ENCODE measurements at places on chromosomes 3 and 15.

GRCh38 chr3:64578797-64579196, 109.0 kb downstream of the ADAMTS9 start:
- no peak for DNase-seq

- DNase-seq, result no peak
Measured at GRCh38 chr15:80174017-80174746, 21.4 kb downstream of the FAH start.

DNA sequence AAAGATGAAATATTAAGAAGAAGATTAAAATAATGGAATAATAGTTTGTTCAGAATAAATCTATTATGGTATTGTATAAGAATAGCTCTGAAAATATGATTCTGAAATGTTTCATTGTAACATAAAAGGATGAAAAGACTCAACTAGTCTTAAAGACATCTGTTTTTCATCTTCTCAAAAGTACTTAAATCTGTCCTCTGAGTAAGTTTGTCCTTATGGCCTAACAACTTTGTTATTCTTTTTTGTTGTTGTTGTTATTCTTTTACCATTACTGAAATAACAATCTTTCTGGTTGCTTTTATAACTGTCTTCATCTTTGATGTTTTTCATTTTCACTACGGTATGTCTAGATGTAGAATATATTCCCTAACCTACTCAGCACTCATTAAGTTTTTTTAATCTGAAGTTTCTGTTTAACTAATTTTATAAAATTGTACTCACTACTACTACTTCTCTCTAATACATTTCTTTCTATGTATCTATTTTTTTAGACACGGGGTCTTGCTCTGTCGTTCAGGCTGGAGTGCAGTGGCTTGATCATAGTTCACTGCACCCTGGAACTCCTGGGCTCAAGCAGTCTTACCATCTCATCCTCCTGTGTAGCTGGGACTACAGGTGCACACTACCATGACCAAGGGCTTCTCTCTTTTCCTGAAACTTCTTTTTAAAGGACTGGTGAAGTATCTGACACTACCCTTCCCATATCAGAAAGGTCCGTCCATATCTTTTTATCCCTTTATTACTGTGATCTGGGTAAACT, 240.7 kb downstream of the PCCB start:
- no peak for DNase-seq

GRCh38 chr3:176632925-176633324, 564.4 kb downstream of the TBL1XR1 start:
- DNase-seq, result no peak

GRCh38 chr3:22113453-22113852, 362.4 kb upstream of the ZNF385D start:
- DNase-seq, result no peak

- DNase-seq, result no peak
Measured at GRCh38 chr3:151579571-151580270, 118.9 kb upstream of the IGSF10 start.

- no peak for DNase-seq
Measured at GRCh38 chr3:135155228-135155627, 360.2 kb downstream of the EPHB1 start.

- no peak for DNase-seq
Measured at GRCh38 chr3:30084316-30084715, 522.1 kb upstream of the TGFBR2 start.

GRCh38 chr3:183295211-183295610, 42.2 kb downstream of the B3GNT5 start:
- DNase-seq, result no peak

GRCh38 chr3:114803042-114803695, 343.9 kb downstream of the ZBTB20 start:
- no peak for DNase-seq

DNA sequence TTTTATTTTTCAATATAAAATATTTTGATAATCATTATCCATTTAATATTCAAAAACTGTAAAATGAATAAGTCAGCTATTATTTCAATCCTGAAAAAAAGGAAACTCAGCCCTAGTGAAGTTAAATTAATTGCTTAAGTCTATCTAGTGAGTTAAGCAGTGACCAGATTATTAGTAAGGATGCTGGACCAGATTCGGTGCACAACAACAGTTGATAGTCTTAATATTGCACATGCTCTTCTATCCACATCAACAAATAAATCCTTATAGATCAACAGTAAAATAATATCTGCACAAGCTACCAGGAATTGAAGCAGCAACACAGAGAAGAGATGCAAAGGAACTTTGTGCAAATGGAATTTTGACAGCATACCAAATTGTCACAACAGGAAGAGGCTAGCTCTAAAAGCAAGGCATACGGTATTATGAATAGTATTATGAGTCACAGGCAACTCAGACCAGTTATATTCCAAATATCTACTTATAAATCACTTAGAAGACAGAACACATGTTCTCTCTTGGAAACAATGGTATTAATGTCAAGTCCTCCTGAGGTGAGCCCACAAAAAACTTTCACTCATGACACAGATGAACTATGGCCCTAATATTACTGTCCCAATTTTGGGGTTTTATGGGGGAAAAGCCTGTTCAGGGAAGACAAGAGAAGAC, 24.9 kb downstream of the VPS13C start:
- DNase-seq, result no peak

GRCh38 chr3:138187296-138188012, at the start of gene ARMC8:
Gene ARMC8, plus strand, starts transcription at chr3:138187301. Its CDS starts 254 bp downstream, at chr3:138187555.
- DNase-seq, result peak; percentile 88

- DNase-seq, result no peak
Measured at GRCh38 chr15:53412542-53412941, 346.9 kb downstream of the WDR72 start.

GRCh38 chr3:193231201-193231600, 9.8 kb upstream of the PLAAT1 start:
- no peak for DNase-seq

DNA sequence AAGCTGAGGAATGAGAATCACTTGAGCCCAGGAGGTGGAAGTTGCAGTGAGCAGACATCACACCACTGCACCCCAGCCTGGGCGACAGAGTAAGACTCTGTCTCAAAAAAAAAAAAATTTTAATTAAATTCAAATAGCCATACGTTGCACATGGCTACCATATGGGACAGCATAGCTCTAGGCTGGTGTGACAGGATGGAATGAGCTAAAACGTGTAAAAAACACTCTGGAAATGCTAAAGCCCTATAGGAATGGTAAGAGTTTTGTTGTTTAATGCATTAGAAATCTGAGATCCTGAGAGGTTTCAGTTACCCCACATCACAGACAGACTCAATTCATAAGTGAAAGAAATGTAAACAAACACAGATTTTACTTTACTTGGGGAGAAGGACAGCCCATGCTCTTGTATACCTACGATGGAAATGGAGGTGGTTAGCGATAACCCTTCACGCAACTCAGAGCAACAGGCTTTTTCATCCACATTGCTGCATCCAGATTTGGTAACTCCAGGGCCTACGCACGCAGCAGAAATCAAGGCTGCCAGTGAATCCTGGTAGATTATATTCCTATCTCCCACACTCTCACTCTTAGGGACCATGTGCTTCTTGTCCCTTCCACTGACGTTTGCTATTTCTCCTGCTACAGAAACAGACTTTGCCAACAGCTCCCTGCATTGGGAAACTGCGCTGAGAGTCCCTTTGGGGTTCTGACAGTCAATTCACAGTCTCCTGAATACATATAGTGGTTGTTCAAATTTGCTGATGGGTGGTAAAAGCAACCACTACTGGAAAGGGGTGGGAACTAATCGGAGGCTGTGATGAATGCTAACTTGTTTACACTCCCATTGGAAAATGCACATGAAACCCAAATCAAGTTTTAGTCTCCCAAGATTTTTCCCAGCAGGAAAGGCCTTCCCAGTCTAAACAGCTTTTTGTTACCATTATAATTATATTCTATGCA, 3.1 kb downstream of the SH3BP5 start:
- no peak for DNase-seq

DNA sequence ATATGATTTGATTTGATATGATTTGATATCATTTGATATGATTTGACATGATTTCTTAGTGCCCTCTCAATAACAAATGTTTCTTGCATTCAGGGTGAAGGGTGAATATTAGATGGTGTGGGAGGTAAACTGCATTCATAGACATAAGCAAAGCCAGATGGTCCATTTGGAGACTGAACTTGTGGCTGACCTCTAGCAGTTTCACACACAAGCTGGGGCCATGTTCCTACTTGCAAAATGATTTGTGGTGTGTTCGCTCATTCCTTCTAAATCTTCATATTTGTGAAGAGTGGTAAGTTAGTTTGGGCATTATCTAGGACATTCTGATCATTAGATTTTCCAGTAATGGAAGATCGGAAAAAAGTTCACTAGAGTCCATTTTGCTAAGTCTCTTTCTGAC, 40.5 kb upstream of the CCR4 start:
- DNase-seq, result no peak

- DNase-seq, result no peak
Measured at GRCh38 chr3:183117056-183117455, 17.8 kb upstream of the MCCC1 start.

- DNase-seq, result no peak
Measured at GRCh38 chr3:71443332-71443731, 140.2 kb downstream of the FOXP1 start.

DNA sequence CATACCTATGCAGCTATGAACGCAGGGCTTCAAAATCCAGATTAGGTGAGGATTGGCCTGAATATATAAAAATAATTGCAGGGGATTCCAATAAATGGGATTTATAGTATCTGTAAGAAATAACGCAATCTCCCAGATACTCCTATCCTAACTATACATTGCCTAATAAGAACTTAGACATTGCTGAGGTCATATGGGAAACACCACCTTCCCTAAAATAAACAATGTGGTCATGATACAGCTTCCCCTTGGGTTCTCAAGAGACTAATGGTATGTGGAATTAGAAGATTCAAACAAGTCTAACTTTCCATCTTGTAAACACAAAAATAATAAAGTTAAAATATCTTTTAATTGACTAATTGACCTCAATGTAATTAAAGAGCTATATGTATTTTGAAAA, 28.2 kb downstream of the UBE3A start:
- no peak for DNase-seq

DNA sequence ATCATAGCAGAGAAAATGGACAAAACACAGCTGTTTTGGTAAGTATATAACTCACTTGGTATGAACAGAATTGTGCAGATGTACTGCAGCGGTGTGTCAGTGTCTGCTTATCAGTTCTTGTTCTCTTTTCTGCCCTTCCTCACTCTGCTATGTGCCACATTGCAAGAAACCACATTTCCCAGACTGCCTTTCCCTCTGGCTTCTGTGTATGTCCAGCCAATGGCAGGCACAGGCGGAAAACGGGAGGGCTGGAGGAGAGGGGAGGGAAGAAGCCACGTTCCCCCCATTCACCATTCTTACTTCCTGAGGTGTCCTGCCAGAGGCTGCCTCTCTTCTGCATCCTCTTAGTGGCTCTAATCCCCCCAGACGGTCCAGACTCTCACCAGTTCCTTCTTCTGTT, 15.4 kb downstream of the HHLA2 start:
- DNase-seq, result no peak

GRCh38 chr3:137588871-137589270, 175.2 kb upstream of the SOX14 start:
- no peak for DNase-seq

DNA sequence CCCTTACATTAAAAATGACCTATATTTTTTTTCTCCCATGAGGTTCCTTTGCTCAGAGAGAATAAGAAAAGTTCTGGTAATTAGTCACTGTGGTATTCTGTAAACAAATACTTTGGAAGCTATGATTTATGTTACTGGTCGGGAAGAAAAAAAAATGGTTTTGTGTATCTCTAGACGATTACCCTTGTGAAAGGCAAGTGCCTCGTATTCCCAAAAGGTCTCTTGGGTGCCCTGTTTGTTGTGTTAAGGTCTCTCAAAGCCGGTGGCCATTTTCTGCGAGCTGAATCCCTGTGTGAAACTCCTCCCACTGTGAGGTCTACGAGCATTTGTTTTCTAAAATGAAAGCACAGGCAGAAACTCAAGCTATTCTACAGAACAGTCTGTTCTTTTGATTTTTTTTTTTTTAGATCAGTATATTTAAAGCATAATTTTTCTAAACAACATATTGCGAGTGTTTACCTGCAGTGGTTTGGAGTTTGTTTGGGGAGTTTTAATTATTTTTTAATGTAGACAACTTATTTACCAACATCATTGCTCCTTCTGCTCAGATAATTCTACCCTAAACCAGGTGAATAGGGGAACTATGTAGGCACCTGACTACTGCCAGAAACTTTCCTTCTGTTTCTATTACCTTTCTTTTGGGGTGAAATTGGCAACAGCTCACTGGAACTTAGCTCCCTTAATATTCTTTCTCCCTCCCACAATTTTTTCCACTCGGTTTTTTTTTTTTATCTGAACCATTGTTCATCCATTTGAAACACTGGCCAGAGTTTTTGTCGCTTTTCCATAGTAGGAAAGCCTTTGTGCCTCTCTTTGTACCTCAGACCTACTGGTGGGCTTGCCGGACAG, 44.0 kb downstream of the ZBTB38 start:
- no peak for DNase-seq

- peak; percentile 58 for DNase-seq
Measured at GRCh38 chr3:36876181-36876936, 68.5 kb downstream of the TRANK1 start.

- no peak for DNase-seq
Measured at GRCh38 chr15:67176195-67176971, 78.1 kb downstream of the AAGAB start.

GRCh38 chr3:136817448-136817847, 1.5 kb upstream of the SLC35G2 start:
- no peak for DNase-seq

DNA sequence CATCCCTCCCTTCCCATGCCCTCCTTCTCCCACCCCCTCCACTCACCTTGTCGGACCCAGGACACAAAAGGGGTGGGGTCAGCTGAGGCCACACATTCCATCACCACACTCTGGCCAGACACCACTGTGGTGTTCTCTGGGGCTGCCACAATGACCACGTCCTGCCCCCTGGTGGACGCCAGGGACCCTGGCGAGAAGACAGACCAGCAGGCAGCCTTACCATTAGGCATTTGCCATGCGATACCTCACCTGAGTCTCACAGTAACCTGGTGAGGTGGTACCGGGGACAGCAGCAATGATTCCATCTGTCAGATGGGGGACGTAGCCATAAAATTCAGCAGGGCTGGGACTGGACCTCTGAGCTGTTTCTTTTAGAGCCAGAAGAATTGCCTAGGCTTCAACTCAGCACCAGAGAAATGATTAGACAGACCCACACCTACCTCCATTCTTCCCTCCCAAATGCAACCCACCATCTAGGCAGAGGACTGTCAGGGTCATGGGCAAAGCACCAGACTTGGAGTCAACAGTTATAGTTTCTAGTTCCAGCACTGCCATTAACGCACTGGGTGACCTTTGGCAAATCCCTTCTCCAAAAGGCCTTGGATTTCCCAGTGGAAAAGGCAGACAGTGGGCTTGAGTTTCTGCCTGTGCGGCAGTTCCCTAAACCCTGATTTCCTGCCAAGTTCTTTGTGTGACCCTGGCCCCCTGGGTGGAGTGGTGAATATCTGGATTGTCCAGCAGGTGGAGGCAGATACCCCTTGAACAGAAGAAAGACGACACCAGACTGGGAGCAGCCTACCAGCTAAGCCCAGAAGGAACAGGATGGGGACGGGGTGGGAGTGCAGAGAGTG, 21.8 kb downstream of the IGDCC4 start:
- peak; percentile 78 for DNase-seq

- DNase-seq, result no peak
Measured at GRCh38 chr3:9158865-9159630, 90.4 kb downstream of the SRGAP3 start.

Data from GM19239 (cell line).